Transverse colon (tissue), 4 donors: ENCODE measurements at places on chromosomes 2 and 18. TPM values are rescaled to one million over a fixed set of nuclear protein-coding genes. Genes with fewer than 3 reads are reported as not detected.

DNA sequence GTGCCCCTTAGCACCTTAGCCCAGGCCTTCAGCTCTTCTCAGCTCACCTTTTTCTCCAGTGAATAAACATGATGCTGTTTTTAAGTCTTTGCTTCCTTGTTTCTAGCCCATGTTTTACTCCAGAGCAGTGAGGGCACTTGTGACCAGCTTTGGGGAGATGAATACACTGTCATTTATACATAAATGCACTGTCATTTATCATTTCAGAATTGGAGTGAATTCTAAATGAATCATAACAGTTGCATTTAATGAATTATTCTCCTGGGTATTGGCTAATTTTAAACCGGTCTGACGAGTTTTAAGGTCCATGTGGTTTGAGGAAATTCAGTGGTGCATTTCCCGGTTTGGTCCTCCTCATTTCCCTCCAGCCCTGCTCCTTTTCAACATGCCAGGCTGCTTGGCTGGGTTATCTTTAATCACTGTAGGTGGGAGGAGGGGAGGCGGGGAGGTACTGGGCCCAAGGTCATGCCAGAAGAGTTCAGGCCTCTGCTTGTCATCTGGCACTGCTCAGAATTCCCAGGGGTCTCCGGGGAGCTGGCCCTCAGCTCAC, 23.9 kb downstream of the PRKCE start:
- no peaks in the 10 kb centered on the region for H3K36me3 ChIP-seq
- peak overlapping the region; percentile 69 for H3K27ac ChIP-seq
- no peak overlapping the region for H3K4me3 ChIP-seq
- DNase-seq: peak; percentile 56
- peaks cover 20% of the 10 kb centered on the region for H3K4me1 ChIP-seq

- no peak for DNase-seq
- peaks cover 5% of the 10 kb centered on the region for H3K4me1 ChIP-seq
- no peaks in the 10 kb centered on the region for H3K27me3 ChIP-seq
Measured at GRCh38 chr2:72089537-72089936, 58.1 kb downstream of the CYP26B1 start.

The CNGA3 gene
- total RNA-seq: 1.8 TPM

- H3K36me3 ChIP-seq: no peaks in the 10 kb centered on the region
- no peak for DNase-seq
- H3K27me3 ChIP-seq: no peaks in the 10 kb centered on the region
- no peaks in the 10 kb centered on the region for H3K4me1 ChIP-seq
- H3K27ac ChIP-seq: no peak overlapping the region
- no peak overlapping the region for H3K4me3 ChIP-seq
Measured at GRCh38 chr2:167759531-167759930, 487.9 kb downstream of the STK39 start.

GRCh38 chr18:75548353-75548905, 120.9 kb upstream of the SMIM21 start:
- no peak overlapping the region for H3K27ac ChIP-seq
- H3K36me3 ChIP-seq: no peaks in the 10 kb centered on the region
- H3K27me3 ChIP-seq: no peaks in the 10 kb centered on the region
- H3K4me1 ChIP-seq: no peaks in the 10 kb centered on the region
- DNase-seq: no peak

The GCG gene
- not detected for total RNA-seq

DNA sequence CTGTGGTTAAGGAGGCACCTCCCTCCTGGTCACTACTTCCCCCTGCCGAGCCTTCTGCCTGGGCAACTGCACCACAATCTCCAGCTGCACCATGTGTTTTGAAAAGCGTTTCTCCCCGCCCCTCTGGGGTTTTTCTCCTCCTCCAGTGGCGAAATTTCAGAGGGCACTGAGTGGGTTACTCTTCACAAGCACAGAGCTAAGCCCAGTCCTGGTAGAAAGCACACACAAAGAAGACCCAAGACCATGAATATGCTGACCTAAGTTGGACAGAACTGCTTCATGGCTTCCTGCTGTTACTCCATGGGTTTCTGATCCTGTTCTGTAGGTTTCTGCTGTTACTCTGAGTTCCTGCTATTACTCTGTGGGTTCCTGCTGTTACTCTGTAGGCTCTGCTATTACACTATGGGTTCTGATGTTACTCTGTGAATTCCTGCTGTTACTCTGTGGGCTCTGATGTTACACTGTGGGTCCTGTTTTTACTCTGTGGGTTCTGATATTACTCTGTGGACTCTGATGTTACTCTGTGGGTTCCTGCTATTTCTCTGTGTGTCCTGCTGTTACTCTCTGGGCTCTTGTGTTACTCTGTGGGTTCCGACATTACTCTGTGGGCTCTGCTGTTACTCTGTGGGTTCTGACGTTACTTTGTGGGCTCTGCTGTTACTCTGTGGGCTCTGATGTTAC, 216.6 kb downstream of the RTP5 start:
- H3K4me1 ChIP-seq: peaks cover 6% of the 10 kb centered on the region
- H3K36me3 ChIP-seq: no peaks in the 10 kb centered on the region
- H3K4me3 ChIP-seq: no peak overlapping the region
- DNase-seq: peak; percentile 64
- peaks cover 7% of the 10 kb centered on the region for H3K27me3 ChIP-seq
- H3K27ac ChIP-seq: peak overlapping the region; percentile 51

The XIRP2 gene
- total RNA-seq: not detected

The RAX gene
- not detected for total RNA-seq

DNA sequence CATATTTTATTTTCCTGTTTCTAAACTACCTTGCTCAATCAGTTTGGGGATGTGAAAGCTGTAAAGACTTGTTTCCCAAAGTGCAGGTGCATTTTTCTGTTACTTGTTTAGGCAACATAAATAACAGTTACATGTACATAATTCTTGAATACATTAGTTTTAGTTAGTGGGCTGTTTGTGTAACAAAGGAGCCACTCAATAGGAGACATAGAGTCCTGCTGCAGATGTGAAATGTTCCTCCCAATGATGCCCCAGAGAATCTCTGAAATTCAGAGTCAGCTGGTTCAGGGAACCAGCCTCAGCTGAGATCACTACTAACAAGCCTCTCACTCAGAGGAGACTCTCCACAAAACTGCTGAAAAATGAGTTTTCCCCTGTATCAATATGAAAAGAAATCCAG, 91.5 kb upstream of the TWSG1 start:
- no peak for DNase-seq
- H3K4me3 ChIP-seq: no peak overlapping the region
- no peak overlapping the region for H3K27ac ChIP-seq
- peaks cover 3% of the 10 kb centered on the region for H3K36me3 ChIP-seq
- H3K4me1 ChIP-seq: no peaks in the 10 kb centered on the region

The ECEL1 gene
- not detected for total RNA-seq

The HNMT gene
- total RNA-seq: 51.9 TPM

DNA sequence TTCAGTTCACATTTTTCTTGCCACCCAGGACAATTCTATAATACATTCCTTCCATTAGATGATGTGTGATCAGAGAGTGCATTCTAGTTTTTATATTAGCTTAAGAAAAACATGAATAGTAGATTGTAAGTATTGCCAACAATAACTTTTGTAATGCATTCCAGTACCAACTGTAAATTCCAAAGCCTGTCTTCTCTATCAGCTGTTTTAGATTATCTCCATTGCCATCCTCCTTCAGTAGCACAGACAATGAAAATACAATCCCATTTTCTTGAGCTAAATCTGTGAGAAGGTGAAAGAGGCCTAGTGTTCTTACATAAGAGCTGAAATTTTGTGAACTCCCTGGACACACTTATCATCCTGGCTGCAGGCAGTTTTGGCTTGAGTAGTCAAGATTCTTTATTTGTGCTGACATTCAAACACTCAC, 103.9 kb downstream of the CCBE1 start:
- no peak for DNase-seq
- no peaks in the 10 kb centered on the region for H3K36me3 ChIP-seq
- H3K4me1 ChIP-seq: no peaks in the 10 kb centered on the region
- H3K27ac ChIP-seq: no peak overlapping the region

- H3K27me3 ChIP-seq: no peaks in the 10 kb centered on the region
- no peak overlapping the region for H3K4me3 ChIP-seq
- DNase-seq: no peak
- no peak overlapping the region for H3K27ac ChIP-seq
- peaks cover under 1% of the 10 kb centered on the region for H3K4me1 ChIP-seq
Measured at GRCh38 chr2:149656996-149657395, 69.4 kb upstream of the MMADHC start.

DNA sequence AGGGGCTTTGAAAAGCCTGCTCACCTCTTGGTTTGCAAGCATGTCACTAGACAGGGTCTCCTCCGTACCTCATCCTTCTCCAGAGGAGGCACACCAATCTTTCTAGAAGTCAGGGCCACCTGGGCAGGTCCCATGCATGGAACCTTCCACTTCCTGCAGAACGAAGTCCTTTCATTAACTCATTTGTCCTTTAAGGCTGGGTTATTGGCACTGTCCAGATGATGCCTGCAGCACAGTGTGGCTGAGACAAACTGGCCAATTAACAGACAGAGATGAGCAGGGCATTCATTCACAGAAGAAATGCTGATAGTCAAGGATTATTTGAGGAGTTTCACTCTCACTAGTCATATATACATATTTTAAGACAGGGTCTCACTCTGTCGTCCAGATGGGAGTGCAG, 245.3 kb downstream of the TFCP2L1 start:
- no peaks in the 10 kb centered on the region for H3K4me1 ChIP-seq
- H3K27ac ChIP-seq: no peak overlapping the region
- H3K27me3 ChIP-seq: no peaks in the 10 kb centered on the region
- H3K4me3 ChIP-seq: no peak overlapping the region
- H3K36me3 ChIP-seq: no peaks in the 10 kb centered on the region
